ENCODE measurements at places on chromosomes 5 and 9. TPM values are rescaled to one million over a fixed set of nuclear protein-coding genes. Genes with fewer than 3 reads are reported as not detected.
A peak's percentile ranks its signal among the peaks of the same experiment; 100 is the strongest.

- H3K27ac ChIP-seq: no peak overlapping the region
- no peaks in the 10 kb centered on the region for H3K36me3 ChIP-seq
- no peaks in the 10 kb centered on the region for H3K4me1 ChIP-seq
- DNase-seq: no peak
- no peaks in the 10 kb centered on the region for H3K27me3 ChIP-seq
- no peak overlapping the region for H3K4me3 ChIP-seq
Measured at GRCh38 chr9:88280816-88281382, 107.3 kb upstream of the SPIN1 start.

DNA sequence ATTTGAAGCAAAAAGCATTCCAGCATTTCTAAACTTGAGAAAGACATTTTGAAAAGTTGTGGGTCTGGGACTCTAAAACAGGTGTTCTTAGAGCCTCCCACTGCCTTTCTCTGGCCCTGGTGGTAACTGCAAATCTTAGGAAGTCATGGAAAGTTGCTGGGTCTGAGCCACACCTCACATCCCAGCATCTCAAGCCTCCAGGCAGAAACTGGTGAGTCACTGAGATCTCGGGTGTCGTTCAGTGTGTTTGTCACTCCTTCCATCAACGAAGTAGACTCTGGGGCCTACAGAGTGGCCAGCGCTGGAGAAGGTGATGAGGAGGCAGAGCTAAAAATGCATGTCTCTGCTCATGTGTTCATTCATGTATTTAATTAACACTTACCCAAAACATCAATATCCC lies 59.6 kb upstream of the C5orf58 start:
- no peaks in the 10 kb centered on the region for H3K27me3 ChIP-seq
- H3K4me1 ChIP-seq: no peaks in the 10 kb centered on the region
- H3K27ac ChIP-seq: no peak overlapping the region
- no peak for DNase-seq
- H3K36me3 ChIP-seq: no peaks in the 10 kb centered on the region

DNA sequence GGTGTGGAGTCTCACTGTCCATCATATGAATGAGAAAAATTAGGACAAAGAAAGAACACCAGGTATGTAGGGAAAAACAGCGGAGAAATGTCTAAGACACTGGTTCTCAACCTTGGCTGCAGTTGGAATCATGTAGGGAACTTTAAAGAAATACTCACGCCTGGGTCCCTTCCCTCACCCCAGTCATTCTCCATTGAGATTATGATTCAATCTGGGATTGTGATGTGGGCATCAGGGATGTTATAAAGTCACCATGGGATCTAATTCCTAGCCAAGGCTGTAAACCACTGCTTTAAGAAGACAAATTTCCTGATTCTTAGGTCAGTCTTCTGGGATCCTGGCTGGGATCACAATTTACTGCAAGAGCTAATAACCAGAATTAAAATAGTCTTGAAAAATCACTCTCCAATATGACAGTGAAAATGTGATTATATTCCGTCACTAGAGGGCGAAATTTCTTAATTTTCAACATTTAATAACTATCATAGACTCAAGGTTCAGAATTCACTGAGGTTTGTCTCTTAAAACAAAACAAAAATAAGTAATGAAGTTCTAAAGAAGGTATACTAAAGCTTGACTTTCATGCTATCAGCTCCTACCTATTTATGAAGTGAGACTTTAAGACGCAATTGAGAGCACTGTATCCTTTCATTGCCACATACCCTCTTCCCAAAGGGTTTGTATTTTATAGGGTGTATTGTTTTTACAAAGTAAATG lies 60.5 kb downstream of the GLDC start:
- peak; percentile 60 for DNase-seq
- H3K4me3 ChIP-seq: no peak overlapping the region
- no peaks in the 10 kb centered on the region for H3K4me1 ChIP-seq
- no peaks in the 10 kb centered on the region for H3K27me3 ChIP-seq
- H3K36me3 ChIP-seq: no peaks in the 10 kb centered on the region

GRCh38 chr5:52799358-52799982 lies 11.8 kb downstream of the ITGA1 start:
- no peaks in the 10 kb centered on the region for H3K36me3 ChIP-seq
- H3K27me3 ChIP-seq: no peaks in the 10 kb centered on the region
- H3K27ac ChIP-seq: peak overlapping the region; percentile 95
- H3K4me1 ChIP-seq: peaks cover 15% of the 10 kb centered on the region
- peak; percentile 86 for DNase-seq
- peak overlapping the region; percentile 33 for H3K4me3 ChIP-seq

DNA sequence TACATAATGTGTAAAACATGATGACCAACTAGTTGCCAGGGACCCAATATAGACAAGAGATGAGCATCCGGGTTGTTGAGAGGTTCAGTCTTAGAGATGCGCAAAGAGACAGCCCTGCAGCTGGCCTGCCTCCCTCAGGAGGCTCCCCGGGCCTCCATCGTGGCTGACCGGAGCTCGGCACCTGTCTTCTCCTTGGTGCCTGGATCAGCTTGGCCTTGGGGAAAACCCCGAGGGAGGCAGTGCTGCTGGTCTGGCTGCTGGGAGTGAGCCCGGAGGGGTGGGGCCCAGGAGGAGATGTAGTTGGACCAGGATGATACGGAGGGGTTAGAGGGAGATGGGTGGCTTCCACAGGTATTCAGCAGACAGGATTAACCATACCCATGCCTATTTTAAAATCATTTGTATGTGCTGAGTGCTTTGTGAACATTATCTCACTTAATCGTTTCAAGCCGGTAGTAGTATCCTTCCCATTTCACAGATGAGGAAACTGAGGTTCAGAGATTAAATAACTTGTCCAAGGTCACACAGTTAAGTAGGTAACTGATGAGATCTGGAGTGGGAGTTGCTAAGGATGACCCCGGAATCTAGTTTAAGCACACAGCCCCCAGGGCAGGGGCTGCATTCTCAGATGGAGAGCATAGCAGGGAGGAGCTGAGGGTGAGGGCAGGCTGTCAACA lies 173.8 kb downstream of the COL23A1 start:
- H3K4me1 ChIP-seq: peaks cover 3% of the 10 kb centered on the region
- H3K4me3 ChIP-seq: no peak overlapping the region
- H3K36me3 ChIP-seq: no peaks in the 10 kb centered on the region
- no peak for DNase-seq
- H3K27me3 ChIP-seq: peaks cover 1% of the 10 kb centered on the region
- no peak overlapping the region for H3K27ac ChIP-seq

- H3K27ac ChIP-seq: no peak overlapping the region
- H3K4me3 ChIP-seq: no peak overlapping the region
- no peaks in the 10 kb centered on the region for H3K4me1 ChIP-seq
- H3K36me3 ChIP-seq: peaks cover 2% of the 10 kb centered on the region
- no peaks in the 10 kb centered on the region for H3K27me3 ChIP-seq
Measured at GRCh38 chr9:70192707-70193106, 66.1 kb upstream of the SMC5 start.

DNA sequence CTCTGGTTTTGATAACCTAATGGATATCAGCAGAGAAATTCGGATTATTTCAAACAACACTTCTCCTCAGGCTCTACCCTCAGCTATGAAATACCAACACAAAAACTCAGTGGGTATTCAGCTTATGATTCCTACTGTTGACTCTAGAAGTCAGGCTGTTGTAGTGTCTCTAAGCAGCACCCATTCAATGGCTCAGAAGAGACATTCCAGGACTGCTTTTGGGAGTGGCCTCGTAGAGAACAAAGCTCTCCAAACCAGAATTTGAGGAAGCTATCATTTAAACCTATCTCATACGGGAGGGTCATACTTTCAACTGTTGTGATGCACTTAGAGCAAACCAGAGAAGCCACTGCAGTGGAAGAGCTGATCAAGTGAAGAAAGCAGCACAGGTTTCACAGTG lies 34.1 kb downstream of the ETF1 start:
- H3K27ac ChIP-seq: no peak overlapping the region
- H3K4me1 ChIP-seq: no peaks in the 10 kb centered on the region
- no peak overlapping the region for H3K4me3 ChIP-seq

DNA sequence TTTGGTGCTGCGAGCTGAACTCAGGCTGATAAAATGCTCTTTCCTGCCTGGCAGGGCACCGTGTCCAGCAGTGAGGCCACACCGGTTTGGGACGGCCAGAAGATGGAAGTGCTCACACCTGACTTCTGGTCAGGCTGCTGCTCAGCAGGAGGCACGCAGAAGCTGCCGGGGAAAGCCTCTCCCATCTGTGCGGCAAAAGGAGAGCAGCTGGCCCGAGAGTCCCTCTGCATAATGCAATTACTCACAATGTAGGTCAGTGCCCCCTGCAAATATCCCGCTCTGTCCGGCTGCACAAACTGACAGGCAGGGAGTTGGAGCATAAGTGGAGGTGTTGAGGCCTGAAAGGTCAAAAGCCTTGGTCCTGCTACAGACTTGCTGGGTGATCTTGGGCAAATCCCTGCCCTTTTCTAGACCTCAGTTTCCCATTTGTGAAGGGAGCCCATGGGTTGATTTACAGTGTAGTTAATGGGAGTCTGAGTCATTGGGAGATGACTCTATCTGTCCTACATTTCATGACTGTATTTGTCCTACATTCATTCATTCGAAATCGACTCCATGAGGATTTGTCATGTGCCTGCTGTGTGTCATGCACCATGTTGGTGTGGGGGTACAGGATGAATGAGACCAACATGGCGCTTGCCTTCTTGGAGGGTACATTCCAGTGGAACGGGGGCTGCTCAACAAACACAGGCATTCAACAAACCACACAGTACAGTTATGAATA lies 61.8 kb upstream of the TBC1D2 start:
- no peaks in the 10 kb centered on the region for H3K27me3 ChIP-seq
- no peak overlapping the region for H3K27ac ChIP-seq

- no peaks in the 10 kb centered on the region for H3K27me3 ChIP-seq
- no peak overlapping the region for H3K27ac ChIP-seq
- peaks cover 1% of the 10 kb centered on the region for H3K4me1 ChIP-seq
- DNase-seq: no peak
- H3K4me3 ChIP-seq: no peak overlapping the region
- no peaks in the 10 kb centered on the region for H3K36me3 ChIP-seq
Measured at GRCh38 chr5:159906943-159907342, 9.3 kb upstream of the ADRA1B start.

DNA sequence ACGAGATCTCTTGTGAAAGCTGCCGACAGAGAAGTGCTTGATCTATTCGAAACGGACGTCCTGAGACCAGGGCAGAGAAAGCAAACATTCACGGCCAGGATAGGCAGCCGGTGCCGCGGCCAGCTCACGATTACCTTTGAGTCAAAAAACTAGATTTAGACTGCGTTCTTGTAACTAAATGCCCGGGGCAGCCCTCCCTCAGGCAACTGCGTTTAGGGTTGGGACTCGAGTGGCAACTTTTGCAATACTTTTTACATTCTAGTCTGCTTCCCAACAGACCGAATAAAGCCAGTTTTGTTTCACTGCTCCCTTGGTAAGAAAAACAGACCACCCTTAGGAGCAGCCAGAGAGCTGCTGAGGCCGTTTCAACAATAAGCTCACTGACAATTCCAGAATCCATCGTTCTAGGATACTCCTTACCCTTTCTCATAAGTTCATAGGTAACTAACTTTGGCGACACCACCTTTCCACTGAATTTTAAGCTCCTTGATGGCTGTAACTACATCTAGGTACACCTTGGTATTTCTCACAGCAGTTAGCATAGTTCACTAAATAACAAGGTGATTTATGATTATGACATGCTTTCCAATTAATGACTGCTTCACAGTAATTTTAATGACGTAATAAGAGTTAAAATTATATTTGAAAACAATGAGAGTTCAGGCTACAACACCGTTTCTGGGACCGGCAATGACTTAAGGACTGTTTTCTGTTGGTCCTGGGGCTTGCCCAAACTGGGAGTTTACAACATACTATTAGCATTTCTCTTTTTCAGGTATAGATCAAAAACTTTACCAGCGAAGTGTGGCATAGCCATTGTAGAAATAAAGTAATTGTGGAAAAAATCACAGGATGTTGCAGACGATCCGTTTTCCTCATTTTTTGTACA lies 899 bp upstream of the RAPGEF6 start:
- H3K27me3 ChIP-seq: no peaks in the 10 kb centered on the region
- H3K27ac ChIP-seq: peak overlapping the region; percentile 99
- peaks cover 15% of the 10 kb centered on the region for H3K4me1 ChIP-seq
- DNase-seq: no peak

DNA sequence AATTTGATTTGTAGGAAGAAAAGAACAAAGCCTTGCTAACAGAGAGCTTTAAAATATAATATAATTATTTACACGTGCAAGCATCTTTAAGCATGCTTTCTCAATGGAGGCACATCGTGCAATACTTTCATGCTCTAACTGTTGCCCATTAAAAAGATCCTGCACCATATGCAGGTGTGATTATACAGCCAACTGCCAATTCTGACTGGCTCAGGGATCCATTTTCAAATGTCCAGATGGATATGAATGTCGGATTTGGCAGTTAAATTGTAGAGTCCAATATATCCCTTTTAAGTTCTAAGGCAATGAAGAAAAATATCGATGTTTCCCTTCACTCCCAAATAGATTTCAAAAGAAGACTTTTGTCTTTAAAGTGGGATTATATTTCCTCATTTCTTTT lies 416.4 kb upstream of the CD180 start:
- DNase-seq: no peak
- H3K27ac ChIP-seq: no peak overlapping the region
- no peaks in the 10 kb centered on the region for H3K4me1 ChIP-seq
- H3K36me3 ChIP-seq: no peaks in the 10 kb centered on the region
- no peak overlapping the region for H3K4me3 ChIP-seq
- H3K27me3 ChIP-seq: no peaks in the 10 kb centered on the region

- H3K4me1 ChIP-seq: no peaks in the 10 kb centered on the region
- no peak overlapping the region for H3K4me3 ChIP-seq
- H3K27me3 ChIP-seq: no peaks in the 10 kb centered on the region
- H3K27ac ChIP-seq: no peak overlapping the region
- DNase-seq: no peak
- H3K36me3 ChIP-seq: peaks cover 6% of the 10 kb centered on the region
Measured at GRCh38 chr9:3292311-3292710, 233.5 kb downstream of the RFX3 start.

DNA sequence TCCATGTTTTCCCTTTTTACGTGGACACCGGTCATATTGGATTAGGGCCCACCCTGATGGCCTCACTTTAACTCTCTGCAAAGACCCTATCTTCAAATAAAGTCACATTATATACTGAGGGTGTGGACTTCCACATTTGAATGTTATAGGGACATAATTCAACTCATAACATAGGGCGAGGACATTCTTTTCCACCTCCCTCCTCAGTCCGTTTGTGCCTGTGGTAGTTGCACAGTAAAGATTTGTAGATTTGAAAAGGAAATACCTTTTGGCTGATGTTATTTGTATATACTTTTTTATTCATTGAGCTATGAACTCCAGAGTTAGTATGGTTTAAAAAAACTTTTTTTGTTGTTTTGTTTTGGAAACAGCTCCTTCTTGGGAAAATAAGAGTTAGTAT lies 51.0 kb upstream of the DHFR start:
- H3K27ac ChIP-seq: no peak overlapping the region

The PCDHB15 gene
- 3.2 TPM for total RNA-seq

The TNFSF15 gene
- 5.6 TPM for total RNA-seq

The ADAMTS2 gene
- 45.5 TPM for total RNA-seq

The CRB2 gene
- 0.25 TPM for total RNA-seq

The TLX3 gene
- total RNA-seq: not detected

The OCLN gene
- total RNA-seq: 70.3 TPM

The TMEM267 gene
- total RNA-seq: 16.5 TPM

The CNTFR gene
- 3.3 TPM for total RNA-seq

The RBM18 gene
- total RNA-seq: 20.5 TPM

Data from lung (tissue), 17 donors.